ENCODE measurements at places on chromosomes 5 and 9. TPM values are rescaled to one million over a fixed set of nuclear protein-coding genes. Genes with fewer than 3 reads are reported as not detected.

NSUN2 gene
- 148 TPM for total RNA-seq

DNA sequence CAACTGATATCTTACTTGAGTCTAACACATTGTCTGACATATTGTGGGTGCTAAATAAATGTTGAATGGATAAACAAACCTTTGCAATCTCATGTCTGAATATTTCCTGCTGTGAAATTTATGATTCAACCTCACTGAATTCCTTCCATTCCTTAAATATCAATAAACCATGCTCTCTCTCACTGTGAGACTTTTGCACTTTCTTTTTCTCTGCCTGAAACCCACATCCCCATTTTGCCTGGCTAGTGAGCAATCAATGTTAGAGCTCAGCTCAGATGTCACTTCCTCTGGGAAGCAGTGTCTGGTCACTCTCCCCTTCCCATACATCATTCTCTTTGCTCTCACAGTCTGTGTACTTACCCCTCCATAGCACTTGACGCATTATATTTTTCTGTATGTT, 383.7 kb upstream of the TRPC7 start:
- H3K27ac ChIP-seq = no peak overlapping the region
- no peaks in the 10 kb centered on the region for H3K27me3 ChIP-seq
- no peaks in the 10 kb centered on the region for H3K4me1 ChIP-seq

DNA sequence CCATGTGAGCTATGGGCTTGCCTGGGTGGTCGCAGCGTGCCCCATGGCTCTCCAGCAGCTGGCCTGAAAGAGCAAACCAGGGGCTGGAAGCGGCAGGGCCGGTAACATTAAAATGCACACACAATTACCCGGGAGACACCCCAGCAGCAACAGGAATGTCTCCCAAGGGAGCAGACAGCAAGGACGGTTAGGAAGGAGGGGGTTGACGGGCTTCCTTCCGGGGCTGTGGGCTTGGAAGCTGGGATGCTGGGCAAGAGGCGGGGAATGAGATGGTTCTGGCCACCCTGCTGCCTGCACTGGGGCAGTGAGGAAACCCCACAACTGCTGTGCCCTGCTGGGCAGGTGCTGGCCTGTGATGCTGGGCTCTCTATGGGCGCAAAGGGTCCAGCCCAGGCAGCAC, 71.8 kb upstream of the ADAMTS2 start:
- H3K27ac ChIP-seq = no peak overlapping the region
- H3K4me3 ChIP-seq = no peak overlapping the region
- H3K36me3 ChIP-seq = no peaks in the 10 kb centered on the region

DNA sequence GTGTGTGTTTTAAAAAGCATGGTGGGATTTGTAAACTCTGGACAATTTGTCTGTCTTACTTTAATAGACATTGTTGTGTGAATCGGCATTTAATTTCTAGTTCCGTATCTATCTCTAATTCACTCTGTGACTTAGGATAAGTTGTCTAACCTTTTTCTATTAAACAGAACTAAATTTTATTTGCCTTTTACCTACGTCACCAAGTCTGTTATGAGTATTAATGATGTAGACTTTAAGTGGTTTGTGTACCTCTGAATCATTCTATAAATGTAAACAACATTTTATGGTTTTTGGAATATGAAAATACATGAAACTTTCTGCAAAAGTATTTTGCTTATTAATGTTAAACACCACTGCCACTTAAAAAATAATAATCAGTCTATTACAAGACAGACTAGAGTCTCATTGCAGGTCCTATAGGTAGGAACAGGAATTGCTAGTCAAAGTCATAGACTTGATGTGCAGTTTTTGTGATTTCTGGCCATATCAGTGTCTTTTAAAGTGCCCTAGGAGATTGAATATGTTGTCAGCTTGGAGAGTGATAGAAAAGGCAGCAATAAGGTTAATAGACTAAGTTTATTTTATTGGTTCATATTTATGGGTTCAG, 5.6 kb downstream of the RBM27 start:
- H3K36me3 ChIP-seq = no peaks in the 10 kb centered on the region
- H3K4me1 ChIP-seq = peaks cover 19% of the 10 kb centered on the region
- no peak overlapping the region for H3K27ac ChIP-seq
- DNase-seq = no peak
- no peaks in the 10 kb centered on the region for H3K27me3 ChIP-seq

DNA sequence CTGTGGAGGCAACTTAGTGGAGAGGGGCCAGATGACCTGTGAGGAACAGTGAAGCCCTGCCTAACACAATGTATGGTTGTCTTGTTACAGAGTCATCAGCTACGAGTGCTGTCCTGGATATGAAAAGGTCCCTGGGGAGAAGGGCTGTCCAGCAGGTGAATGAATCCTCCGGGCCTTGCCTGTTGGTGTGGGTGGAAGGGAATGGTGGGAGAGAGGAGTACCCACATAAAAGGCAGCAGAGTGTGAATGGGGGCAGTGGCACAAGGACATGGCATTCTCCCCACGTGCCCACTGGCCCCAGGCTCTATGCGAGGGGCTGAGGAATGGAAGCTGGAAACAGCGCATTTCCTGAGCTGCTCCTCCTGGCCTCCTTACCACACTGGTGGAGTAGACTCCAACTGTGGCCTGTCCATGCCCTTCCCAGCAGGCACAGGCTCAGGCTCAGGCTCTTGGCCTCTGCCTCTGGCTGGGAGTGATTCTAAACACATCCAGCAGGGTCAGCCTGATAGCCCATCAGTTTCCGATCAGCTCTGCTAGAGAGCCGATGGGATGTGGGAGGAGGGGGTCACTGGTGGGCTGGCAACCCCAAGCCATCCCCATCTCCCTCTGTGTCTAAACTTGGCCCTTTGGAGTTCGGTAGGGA, 15.3 kb downstream of the TGFBI start:
- H3K27me3 ChIP-seq = no peaks in the 10 kb centered on the region
- no peak overlapping the region for H3K27ac ChIP-seq
- H3K4me3 ChIP-seq = no peak overlapping the region

Measured in PC-9 (cell line).